ENCODE measurements at places on chromosomes 3 and 15.

GRCh38 chr3:61015859-61016258 is 235.4 kb downstream of the FHIT start:
- no peak for DNase-seq

DNA sequence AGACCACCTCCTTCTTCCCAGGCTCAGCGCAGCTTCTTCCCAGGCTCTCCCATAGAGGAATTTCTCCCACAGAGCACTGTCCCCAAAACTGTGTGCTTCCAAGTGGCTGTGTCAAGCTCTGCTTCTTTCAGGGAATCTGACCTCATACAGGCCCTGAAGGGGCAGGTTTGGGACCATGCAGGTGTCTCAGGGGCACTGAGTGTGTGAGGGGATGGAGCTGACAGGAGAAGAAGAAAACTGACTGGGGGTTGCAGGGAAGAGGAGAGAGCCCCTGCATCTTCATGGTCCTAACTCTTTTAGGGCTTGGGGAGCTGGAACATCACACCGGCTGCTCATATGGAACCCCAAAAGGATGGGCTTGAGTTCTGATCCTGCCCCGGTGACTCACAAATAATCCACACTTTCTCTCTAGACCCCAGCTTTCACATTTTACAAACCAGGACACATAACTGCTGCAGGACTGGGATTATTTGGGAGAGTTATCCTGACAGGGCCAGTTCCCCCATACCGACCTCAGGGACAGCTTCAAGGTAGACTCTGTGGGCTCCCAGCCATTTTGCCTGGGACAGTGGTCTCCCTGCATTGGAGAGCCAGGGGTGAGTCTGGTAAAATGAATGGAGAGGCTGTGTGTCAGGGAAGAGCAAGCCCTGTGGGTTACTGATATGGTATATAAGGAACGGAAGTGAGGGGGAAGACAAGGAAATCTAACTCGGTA is 316.1 kb downstream of the TLE3 start:
- DNase-seq: no peak

DNA sequence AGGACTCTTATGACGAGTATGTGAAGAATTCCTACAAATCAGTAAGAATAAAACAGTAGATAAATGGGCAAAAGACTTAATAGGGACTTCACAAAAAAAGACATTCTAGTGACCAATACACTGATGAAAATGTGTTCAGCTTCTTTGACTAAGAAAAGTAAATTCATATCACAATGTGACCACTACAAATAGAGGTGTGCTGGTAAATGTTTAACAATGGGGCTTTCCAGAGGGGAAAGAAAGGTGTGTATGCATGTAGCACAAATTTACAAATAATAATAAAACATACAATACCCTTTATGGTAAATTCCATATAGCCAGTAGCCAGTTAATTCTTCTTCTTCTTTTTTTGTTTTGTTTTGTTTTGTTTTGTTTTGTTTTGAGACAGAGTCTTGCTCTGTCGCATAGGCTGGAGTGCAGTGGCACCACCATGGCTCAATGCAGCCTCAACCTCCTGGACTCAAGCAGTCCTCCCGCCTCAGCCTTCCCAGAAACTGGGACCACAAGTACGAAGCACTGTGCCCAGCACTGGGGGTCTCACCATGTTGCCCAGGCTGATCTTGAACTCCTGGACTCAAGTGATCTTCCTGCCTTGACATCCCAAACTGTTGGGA is 17.5 kb upstream of the NMD3 start:
- DNase-seq: no peak

GRCh38 chr3:74646094-74646493 is 31.6 kb upstream of the CNTN3 start:
- DNase-seq: no peak

GRCh38 chr3:68912376-68912775 is 20.0 kb downstream of the TAFA4 start:
- no peak for DNase-seq

DNA sequence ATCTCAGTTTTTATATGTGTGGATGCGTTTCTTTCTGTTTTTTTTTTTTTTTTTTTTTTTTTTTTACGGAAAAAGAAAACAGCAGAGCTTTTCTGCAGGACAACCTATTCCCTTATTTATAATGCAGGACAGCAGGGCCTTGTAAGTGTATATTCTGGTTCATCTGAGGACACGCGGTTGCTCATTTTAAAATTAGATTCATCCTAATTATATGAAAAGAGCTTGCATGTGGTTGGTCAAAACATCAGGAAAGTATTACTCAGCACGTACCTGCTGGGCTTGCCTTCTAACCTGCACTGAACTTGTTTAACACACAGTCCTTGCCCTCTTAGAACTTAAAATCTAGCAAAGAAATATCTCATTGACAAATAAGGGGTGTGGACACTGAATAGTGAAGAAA is 13.5 kb downstream of the THRB start:
- no peak for DNase-seq

DNA sequence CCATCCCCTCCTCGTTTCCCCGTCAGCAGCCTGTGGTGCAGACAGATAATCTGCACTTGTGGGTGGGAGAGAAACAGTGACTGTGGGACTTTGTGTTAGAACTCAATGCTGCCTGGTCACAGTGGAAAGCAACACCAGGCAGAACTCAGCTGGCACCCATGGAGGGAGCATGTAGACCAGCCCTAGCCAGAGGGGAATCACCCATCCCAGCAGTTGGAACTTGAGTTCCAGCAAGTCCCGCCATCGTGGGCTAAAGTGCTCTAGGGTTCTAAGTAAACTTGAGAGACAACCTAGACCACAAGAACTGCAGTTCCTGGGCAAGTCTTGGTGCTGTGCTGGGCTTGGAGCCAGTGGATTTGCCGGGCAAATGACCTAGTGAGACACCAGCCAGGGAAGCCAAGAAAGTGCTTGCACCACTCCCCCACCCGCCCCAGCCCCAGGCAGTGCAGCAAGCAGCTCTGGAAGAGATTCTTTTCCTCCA is 24.4 kb downstream of the ISG20 start:
- DNase-seq: peak; percentile 32

GRCh38 chr3:71785532-71786216 is 726 bp upstream of the PROK2 start:
- DNase-seq: no peak

DNA sequence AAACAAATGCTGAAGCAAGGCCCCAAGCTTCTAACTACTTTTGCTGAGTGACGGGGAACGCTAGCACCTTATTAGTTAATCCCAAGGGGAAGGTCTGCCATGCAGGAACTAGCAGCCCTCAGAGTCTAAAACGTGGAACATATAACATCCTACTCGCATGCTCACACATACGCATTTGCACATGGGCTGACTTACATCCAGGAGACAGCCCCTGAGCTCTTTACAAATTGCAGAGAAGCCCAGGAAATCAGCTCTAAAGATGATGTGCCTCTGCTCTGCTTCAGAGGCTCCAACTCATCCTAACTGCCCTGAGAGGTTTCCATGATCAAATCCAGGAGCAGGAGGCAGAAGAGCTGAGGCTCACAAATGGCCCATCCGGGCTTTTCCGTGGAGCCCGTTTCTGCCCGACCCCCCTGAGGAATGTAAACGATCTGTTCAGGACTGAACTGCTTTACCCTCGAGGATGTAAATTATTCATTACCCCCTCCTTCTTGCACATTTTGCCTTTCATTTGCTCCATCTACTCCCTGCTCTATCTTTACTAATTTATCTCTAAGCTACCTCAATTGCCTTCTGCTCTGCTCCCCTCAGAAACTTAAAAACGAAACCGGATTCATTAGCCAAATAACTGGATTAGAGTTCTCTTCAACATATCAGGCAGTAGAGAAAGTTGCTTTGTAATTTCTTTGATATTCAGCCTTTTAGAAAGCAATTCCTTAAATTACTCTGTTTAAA is 141.9 kb upstream of the CCDC54 start:
- no peak for DNase-seq

DNA sequence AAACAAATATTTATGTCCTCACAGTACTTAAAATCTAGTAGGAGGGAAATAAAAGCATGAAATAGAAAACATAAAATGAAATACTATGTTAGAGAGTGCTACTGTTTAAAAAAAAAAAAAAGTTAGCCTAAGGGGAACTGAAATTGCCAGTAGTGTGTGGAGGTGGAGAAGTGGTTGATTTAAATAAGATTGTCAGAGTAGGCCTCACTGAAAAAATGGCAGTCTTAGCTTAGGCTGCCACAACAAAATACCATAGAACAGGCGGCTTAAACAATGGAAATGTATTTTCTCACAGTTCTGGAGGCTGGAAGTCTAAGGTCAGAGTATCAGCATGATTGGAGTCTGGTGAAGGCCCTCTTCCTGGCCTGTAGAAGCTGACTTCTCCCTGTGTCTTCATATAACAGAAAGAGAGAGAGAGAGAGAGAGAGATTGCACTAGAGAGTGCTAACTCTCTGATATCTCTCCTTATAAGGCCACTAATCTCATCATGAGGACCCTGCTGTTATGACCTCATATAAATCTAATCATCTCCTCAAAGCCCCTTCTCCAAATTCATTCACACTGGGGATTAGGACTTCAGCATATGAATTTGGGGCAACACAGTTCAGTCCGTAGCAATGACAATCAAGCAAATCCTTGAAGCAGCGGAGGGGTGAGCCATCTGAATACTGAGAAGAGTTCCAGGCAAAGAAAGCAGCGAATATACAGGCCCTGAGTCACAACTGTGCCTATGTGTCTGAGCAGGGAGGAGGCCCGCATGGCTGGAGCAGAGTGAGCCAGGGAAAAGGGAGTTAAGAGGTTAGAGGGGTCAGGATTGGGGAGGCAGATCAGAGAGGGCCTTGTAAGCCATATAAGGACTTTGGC is 23.6 kb upstream of the LRRC34 start:
- DNase-seq: no peak

- DNase-seq: no peak
Measured at GRCh38 chr15:76169018-76169417, 109.2 kb downstream of the TMEM266 start.

DNA sequence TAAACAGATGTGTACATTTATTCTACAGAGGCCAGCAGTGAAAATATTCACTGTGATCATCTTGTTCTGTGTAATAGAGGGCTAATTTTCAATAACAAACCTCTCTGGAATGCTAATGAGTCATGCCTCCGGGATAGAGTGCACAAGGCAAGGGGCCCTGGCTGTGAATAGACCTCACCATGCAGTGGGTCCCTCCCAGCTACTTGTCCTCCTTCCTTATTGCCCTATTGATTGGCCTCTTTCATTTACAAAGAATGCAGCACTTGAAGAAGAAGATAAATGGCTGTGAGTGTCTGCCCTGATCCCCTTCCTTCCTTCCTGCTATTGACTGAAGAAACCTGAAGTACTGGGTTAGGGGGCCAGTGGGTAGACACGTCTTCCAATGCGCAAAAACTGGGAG is 436.3 kb downstream of the WDR72 start:
- no peak for DNase-seq

GRCh38 chr3:190056742-190057141 is 64.0 kb downstream of the P3H2 start:
- no peak for DNase-seq

- no peak for DNase-seq
Measured at GRCh38 chr3:15032650-15033049, 32.5 kb downstream of the MRPS25 start.

DNA sequence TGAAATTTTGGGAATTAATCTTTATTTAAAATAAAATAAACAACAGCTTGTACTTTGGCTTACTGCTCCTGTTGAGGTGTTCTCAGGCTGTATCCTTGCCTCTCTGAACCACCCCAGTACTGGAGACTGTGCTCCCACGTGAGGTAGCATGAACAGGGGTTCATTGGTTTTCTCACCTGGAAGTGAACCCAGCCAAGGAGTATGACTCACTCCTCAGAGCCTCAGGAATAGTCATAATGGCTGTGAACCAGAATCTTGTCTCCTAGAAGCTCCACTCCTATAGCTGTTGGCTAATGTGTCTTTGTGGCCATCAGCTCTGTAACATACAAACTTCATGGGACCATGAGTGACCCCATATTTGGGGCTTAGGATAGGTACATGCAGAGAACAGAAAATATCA is 122.5 kb upstream of the ST8SIA2 start:
- DNase-seq: no peak

DNA sequence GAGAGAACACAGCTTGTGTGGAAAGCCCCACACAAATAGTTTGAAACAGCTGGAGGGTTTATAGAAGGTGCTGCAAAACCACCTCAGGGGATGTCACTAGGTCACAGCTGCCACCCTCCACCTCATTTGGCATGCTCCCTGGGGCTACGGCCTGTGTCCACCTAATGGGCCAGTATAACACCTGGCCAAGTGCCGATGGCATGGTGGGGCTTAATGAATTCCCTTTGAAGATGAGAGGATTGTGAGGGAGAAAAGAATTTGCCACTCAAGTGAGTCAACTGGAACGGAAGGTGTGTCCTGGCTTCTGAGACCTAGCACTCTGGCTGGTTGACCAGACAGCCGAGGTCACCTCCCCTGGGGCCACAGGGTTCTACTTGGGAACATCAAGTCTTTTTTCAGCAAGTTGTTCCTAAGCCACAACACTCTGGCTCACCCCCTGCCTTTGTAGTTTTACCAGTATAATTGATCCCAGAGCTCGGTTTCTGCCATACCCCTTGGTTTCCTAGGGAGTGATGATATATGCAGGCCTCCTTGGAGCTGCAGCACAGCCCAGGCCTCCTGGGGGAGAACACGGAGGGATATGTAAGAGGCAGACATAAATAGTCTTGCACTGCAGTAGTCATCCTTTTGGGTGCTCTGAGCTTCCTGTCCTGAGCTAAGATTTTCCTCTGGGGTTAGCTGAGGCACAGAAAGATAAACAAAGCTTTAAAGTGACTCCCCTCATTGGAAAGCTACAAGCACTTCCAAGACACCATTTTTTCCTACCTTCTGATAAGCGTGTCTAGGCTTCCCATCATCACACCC is 178.2 kb upstream of the LPP start:
- DNase-seq: no peak

DNA sequence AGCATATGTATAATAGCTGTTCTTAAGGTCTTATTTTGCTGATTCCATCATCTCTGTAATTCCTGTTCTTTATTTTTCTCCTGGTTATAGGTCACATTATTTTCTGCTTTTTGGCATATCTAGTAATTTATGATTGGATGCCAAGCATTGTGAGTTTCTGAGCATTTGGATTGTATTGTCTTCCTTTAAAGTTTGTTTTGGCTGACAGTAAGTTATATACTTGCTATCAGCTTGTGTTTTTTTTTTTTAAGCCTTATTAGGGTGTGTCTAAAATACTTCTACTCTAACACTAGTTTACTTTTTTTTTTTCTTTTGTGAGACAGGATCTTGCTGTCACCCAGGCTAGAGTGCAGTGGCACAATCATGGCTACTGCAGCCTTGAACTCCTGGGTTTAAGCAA is 10.1 kb downstream of the MKRN2 start:
- DNase-seq: no peak

GRCh38 chr3:54533856-54534255 is 394.0 kb downstream of the LRTM1 start:
- no peak for DNase-seq

- DNase-seq: no peak
Measured at GRCh38 chr15:97023488-97023844, 693.0 kb downstream of the NR2F2 start.

- no peak for DNase-seq
Measured at GRCh38 chr3:32240159-32240545, 1.7 kb downstream of the CMTM8 start.

DNA sequence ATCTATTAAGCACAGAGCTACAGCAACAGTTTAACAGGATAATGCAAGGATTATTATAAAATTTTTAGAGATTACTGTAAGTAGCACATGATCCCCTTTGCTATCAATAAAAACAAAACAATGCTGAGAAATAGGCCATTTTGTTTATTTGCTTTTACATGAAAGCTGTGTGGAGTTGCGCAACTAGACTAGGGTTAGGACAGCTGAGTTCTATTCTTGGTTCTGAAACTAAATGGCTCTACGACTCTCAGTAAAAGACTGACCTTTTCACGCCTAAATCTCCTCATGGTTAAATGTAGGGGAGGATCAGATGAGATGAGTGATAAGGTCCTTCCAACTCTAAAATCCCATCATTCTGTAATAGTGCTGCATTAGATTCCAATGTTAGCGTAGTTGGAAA is 25.0 kb downstream of the KCNMB2 start:
- DNase-seq: no peak

Measured in H1 (cell line).